ENCODE measurements at places on chromosomes 3 and 15.
A peak's percentile ranks its signal among the peaks of the same experiment; 100 is the strongest.

DNA sequence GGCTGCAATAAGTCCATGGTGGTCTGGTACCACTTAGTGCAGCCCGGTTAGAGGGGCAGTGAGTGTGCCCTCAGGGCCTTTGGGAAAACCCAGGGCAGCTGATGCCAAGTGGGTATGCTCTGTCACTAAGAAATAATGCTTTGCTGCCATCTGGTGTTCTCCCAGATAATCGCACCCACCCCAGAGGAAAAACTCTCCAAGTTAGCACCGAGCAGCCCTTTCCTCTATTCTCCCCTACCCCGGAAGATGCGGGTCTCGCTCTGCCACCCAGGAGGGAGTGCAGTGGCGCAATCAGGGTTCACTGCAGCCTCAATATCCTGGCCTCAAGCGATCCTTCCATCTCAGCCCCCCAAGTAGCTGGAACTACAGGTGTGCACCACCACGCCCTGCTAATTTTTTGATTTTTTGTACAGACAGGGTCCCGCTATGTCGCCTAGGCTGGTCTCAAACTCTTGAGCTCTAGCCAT, 21.3 kb upstream of the DAPK2 start:
- H3K27me3 ChIP-seq: no peaks in the 10 kb centered on the region
- no peak overlapping the region for H3K4me3 ChIP-seq
- H3K4me1 ChIP-seq: peaks cover 21% of the 10 kb centered on the region
- peak; percentile 83 for DNase-seq
- no peak overlapping the region for H3K27ac ChIP-seq
- peaks cover 3% of the 10 kb centered on the region for H3K36me3 ChIP-seq

GRCh38 chr15:51576911-51577500, 45.6 kb downstream of the DMXL2 start:
- DNase-seq: no peak
- peaks cover 9% of the 10 kb centered on the region for H3K4me1 ChIP-seq
- H3K27me3 ChIP-seq: no peaks in the 10 kb centered on the region
- peaks cover 13% of the 10 kb centered on the region for H3K36me3 ChIP-seq

- no peak overlapping the region for H3K4me3 ChIP-seq
- peaks cover 6% of the 10 kb centered on the region for H3K4me1 ChIP-seq
- H3K36me3 ChIP-seq: no peaks in the 10 kb centered on the region
- H3K27me3 ChIP-seq: no peaks in the 10 kb centered on the region
Observed at GRCh38 chr15:55250941-55251340, 38.7 kb downstream of the RAB27A start.

DNA sequence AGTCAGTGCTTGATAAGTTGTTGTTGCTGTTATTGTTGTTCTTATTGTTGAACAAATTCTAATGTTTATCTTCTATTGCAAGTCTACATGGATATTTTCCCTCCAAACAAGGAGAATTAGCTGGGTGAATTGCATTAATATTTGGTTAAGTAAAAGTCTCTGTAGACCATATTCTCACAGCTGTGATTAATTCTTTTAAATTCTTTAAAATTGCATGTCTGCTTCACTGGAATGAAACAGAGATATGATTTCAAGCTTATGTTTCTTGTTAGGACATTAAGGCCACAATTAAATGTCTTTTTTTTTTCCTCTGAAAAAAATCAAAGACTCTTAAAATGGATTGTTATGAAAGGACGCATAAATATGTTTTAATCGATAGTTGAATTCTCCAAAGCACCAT, 153.4 kb downstream of the EBLN2 start:
- peaks cover 3% of the 10 kb centered on the region for H3K4me1 ChIP-seq
- DNase-seq: no peak
- peaks cover 2% of the 10 kb centered on the region for H3K36me3 ChIP-seq
- no peak overlapping the region for H3K27ac ChIP-seq
- H3K4me3 ChIP-seq: no peak overlapping the region
- H3K27me3 ChIP-seq: no peaks in the 10 kb centered on the region

DNA sequence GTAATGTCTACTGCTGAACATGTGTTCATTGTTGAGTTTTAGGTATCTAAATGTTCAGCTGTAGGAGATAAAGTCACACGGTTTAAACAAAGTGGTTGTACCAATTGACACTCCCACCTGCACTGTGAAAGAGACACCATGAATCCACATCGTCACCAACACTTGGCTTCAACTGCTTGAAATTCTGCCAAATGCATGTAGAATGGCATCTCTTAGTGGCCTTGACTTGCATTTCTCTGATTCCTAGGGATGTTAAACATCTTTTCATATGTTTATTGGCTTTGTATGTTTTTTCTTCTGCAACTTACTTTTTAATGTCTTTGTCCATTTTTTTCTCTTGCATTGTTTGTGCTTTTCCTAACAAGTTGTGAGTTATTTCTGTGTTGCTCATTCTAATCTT, 43.4 kb downstream of the RPLP1 start:
- peaks cover 18% of the 10 kb centered on the region for H3K4me1 ChIP-seq
- DNase-seq: no peak
- no peaks in the 10 kb centered on the region for H3K36me3 ChIP-seq
- no peaks in the 10 kb centered on the region for H3K27me3 ChIP-seq
- H3K27ac ChIP-seq: no peak overlapping the region

DNA sequence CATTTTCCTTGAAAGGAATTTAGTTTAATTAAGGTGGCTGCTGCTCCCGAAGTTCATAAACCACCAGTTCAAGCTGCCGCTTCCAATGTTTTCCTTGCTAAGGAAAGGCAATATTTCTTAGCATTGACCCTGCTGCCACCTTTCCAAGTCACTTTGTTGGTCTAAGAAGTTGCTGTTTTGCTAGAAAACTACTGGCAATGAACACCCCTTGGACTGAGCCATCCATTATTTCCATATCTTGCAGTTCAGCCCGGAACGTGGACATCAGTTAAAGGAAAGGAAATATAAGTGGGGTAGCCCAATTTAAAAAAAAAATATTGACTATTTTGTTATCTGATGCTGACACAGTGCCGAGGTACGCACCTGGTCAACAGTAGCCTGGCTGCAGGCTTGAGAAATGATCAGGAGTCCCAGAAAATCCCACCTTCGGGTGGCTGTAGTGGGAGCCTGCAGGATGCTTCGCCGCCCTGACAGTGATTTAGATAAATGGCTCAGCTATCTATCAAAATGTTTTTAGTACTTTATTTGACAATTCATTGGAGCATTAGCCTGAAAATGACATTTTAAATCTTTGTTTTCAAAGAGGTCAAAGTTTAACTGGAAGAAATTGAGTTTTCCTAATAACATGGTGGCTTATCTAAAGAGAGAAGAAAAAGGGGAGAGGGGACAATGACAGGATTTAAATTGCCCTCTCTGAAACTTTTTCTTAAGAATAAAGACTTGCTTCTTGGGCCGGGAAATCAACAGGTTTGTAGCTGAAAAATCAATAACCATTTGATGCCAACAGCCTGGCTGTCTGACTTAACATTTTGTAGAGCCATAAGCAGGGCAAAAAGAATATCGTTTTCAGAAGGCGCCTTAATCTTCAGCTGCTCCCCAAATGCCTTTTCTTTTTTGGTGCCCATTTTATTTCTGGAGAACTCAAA, 1.6 kb downstream of the RARB start:
- H3K4me3 ChIP-seq: peak overlapping the region; percentile 58
- peaks cover 30% of the 10 kb centered on the region for H3K27me3 ChIP-seq
- no peak overlapping the region for H3K27ac ChIP-seq
- no peak for DNase-seq

DNA sequence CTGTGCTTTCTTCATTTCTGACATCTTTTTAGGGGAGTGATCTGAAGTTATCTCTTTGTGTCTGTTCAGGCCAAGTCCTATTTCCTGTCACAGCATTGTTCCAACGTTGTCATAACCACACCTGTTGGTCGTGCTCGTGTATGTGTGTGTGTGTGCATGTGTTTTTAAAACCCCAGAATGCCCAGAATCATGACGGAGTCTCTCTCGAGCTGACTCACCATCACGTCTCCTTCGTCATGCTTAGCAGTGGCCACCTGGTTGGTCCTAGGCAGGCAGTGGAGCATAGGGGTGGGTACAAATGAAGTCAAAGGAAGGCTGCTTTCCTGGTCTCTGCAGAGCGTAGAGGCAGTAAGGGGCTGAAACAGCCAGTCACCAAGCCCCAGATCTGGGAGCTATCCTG, 126.8 kb upstream of the ABHD17C start:
- no peak for DNase-seq
- H3K4me1 ChIP-seq: peaks cover 8% of the 10 kb centered on the region
- peak overlapping the region; percentile 17 for H3K27ac ChIP-seq
- H3K27me3 ChIP-seq: no peaks in the 10 kb centered on the region
- H3K4me3 ChIP-seq: no peak overlapping the region

- H3K4me3 ChIP-seq: no peak overlapping the region
- H3K4me1 ChIP-seq: no peaks in the 10 kb centered on the region
- DNase-seq: no peak
- no peaks in the 10 kb centered on the region for H3K27me3 ChIP-seq
- H3K27ac ChIP-seq: no peak overlapping the region
Observed at GRCh38 chr15:39471785-39472574, 108.9 kb upstream of the THBS1 start.

- H3K27ac ChIP-seq: no peak overlapping the region
- H3K27me3 ChIP-seq: no peaks in the 10 kb centered on the region
- H3K4me3 ChIP-seq: no peak overlapping the region
- no peaks in the 10 kb centered on the region for H3K36me3 ChIP-seq
Observed at GRCh38 chr15:64923546-64923945, 11.8 kb downstream of the ANKDD1A start.

DNA sequence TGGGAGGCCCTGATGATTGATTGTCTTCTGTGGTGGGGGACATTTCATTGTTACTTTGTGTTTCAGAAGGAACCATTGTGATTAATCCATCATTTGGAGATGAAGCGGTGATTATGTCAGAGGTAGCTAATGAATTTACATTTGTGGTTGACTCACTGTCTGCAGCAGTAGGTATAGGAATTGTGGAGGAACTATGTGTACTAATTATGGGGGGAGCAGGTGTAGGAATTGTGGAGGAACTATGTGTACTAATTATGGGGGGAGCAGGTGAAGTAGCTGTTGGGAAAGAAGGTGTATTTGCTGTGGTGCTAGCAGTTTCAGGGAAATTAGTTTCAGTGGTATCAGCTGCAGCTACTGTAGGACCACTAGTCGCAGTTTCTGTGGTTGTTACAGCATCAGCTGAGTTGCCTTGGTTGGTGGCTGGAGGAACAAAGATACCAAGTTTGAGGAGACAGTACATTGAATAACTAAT, 6.9 kb downstream of the MUC13 start:
- no peak overlapping the region for H3K27ac ChIP-seq
- H3K27me3 ChIP-seq: peaks cover 4% of the 10 kb centered on the region
- H3K36me3 ChIP-seq: no peaks in the 10 kb centered on the region
- no peak overlapping the region for H3K4me3 ChIP-seq
- H3K4me1 ChIP-seq: no peaks in the 10 kb centered on the region

- no peaks in the 10 kb centered on the region for H3K27me3 ChIP-seq
- H3K4me1 ChIP-seq: peaks cover 20% of the 10 kb centered on the region
- no peak overlapping the region for H3K27ac ChIP-seq
- no peak for DNase-seq
- H3K4me3 ChIP-seq: peak overlapping the region; percentile 32
- H3K36me3 ChIP-seq: no peaks in the 10 kb centered on the region
Observed at GRCh38 chr3:55615039-55615693, 128.1 kb upstream of the WNT5A start.

DNA sequence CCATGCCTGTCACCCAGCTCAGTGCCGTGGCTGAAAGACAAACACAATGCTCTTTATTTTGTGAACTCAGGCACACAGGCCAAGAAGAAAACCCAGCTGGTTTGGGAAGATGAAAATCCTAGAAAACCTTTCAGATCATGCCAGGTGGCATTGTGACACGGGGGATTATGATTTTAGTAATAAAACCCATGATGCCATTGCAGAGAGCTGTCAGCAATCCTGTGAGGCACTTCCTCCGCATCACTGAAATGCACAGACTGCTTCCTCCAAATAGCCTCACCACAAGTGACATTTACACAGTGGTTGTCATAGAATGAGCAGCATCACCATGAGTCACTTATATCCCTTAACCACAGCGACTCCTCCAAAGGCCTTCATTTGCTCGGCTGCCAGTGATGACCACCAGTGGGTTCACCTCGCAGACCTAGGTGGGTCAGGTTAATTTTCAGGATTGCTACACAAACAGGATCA, 22.7 kb downstream of the ABHD6 start:
- peaks cover 17% of the 10 kb centered on the region for H3K4me1 ChIP-seq
- H3K27ac ChIP-seq: no peak overlapping the region
- DNase-seq: no peak
- peaks cover 5% of the 10 kb centered on the region for H3K36me3 ChIP-seq
- no peaks in the 10 kb centered on the region for H3K27me3 ChIP-seq

- H3K36me3 ChIP-seq: peaks cover 5% of the 10 kb centered on the region
- no peak overlapping the region for H3K27ac ChIP-seq
- H3K27me3 ChIP-seq: no peaks in the 10 kb centered on the region
- H3K4me3 ChIP-seq: no peak overlapping the region
Observed at GRCh38 chr15:67072958-67073357, 7.6 kb downstream of the SMAD3 start.

- H3K4me1 ChIP-seq: peaks cover 56% of the 10 kb centered on the region
- no peaks in the 10 kb centered on the region for H3K36me3 ChIP-seq
- DNase-seq: no peak
- no peaks in the 10 kb centered on the region for H3K27me3 ChIP-seq
Observed at GRCh38 chr3:42179110-42179725, 86.8 kb downstream of the CCK start.

- H3K4me3 ChIP-seq: no peak overlapping the region
- DNase-seq: no peak
- H3K4me1 ChIP-seq: no peaks in the 10 kb centered on the region
Observed at GRCh38 chr15:38549222-38549621, 15.4 kb downstream of the RASGRP1 start.

DNA sequence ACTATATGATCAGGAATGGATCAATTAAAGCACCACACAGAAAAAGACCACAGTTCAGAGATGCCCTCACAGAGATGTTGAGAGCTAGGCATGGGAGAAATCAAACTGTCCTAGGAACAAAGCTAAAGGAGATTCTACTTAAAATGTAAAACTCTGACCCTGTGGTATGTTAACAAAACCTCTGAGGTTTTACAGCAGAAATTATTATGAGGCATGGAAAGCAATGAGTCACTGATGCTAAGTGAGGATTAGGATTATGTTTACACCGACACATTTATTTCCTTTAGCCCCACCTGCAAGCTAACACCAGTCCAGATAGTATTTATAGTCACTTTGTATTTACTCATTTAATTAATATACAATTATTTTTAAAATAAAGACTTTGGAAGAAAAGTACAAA, 1242.2 kb downstream of the OTOL1 start:
- no peak overlapping the region for H3K27ac ChIP-seq
- H3K27me3 ChIP-seq: no peaks in the 10 kb centered on the region
- H3K36me3 ChIP-seq: no peaks in the 10 kb centered on the region
- no peak for DNase-seq

DNA sequence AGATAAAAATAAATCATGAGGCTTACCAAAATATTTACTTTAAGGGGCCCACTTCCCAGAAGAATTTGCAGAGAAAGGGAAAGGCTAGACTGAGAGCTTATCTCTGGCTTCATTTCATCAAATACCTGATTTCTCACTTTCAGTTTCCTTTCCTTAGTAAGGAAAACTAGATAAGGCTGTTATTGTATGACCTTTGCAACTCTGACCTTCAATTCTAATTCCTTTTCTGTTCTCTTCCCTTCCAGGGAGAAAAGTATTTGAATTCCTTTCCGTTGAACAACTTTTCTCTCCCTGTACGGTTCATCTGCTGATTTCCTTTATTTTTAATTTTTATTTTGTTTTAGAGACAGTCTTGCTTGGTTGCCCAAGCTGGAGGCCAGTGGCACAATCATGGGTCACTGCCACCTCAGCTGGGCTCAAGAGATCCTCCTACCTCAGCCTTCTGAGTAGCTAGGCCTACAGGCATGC, 7.1 kb upstream of the PXK start:
- no peak overlapping the region for H3K4me3 ChIP-seq
- DNase-seq: no peak
- H3K4me1 ChIP-seq: no peaks in the 10 kb centered on the region
- H3K27me3 ChIP-seq: peaks cover 13% of the 10 kb centered on the region
- H3K36me3 ChIP-seq: no peaks in the 10 kb centered on the region
